Small intestine (tissue), 16 donors: ENCODE measurements at places on chromosomes 5 and 9.

GRCh38 chr5:2737273-2738155 is 14.0 kb downstream of the IRX2 start:
- no peak for DNase-seq

DNA sequence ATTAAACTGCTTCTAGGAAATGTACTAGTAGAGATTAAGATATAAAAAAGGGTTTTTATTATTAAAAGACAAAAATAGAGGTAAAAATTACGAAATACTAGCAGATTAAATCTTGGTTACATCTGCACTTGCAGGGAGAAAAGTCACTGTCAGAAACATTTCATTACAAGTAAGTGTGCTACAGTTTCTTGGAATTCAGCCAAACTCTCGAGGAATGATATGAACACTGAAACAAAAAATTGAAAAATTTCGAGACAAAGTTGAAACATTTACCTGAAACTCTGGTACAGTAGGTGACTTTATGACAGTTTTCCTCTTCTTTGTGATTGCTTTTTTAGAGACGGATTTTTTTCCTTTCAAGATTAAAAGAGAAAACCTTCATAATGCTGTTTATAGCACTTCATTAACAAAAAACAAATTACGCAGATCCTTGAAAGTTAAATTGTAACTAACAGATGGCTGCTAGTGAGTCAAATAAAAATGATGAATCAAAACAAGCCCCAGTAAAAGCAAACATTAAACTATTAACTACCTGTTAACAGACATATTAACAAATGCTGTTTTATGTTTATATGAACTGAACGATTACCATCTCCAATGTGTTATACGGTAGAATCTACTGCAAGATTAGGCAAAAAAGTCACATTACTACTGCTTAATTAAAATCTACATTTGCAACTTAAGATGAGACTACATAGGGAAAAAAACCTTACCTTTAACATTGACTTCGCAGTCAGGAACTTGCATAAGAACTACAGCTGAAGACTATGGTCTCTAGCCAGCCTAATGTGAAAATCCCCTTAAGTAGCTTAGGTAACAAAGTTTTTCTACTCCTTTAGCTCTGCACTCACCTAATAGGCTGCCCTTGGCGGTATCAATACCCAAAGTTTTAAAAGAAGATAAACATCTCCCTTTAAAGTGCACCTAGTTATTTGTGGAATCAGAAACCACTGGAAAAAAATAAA is 61.4 kb downstream of the RANBP6 start:
- peak; percentile 55 for DNase-seq

- DNase-seq = peak; percentile 6
These were observed 25.5 kb downstream of the ESM1 start for GRCh38 chr5:54959673-54960418.

DNA sequence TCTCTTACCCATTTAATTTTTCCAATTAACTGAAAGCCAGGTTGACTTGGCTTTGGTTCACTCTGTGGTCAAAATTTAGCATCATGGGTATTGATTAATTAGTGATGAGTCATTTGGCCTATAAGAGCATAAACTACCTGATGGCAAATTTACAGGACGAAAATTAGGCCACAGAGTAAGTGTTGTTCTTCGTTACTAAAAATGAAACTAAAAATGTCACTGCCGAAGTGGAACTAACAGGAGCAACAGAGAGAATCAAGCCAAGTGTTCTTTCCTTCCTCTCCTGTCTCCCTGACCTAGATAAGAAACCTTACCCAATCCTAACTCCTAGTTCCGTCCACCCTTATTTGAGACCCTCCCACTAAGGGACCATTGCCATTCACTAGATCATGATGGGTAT is 176.9 kb downstream of the RAB3C start:
- DNase-seq = peak; percentile 51

- DNase-seq = no peak
These were observed 22.4 kb upstream of the DEPDC1B start for GRCh38 chr5:60722416-60722815.

GRCh38 chr5:122916490-122916889 is 71.1 kb downstream of the SNX24 start:
- DNase-seq = no peak

DNA sequence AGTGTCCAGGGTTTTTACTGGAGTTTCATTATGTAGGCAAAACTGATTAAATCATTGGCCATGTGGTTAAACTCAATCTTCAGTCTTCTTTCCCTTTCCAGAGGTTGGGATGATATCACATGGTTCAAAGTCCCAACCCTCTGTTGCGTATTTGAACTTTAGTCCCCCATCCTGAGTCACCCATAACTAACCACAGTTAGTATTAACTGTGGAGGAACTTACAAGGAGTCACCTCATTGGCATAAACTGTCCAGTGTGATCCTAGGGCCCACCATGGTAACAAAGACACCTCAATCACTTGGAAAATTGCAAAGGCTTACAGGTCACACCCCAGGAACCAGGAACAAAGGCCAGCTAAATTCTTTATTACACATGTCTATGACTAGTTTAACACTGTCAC is 188.5 kb downstream of the COX7C start:
- DNase-seq = peak; percentile 5

DNA sequence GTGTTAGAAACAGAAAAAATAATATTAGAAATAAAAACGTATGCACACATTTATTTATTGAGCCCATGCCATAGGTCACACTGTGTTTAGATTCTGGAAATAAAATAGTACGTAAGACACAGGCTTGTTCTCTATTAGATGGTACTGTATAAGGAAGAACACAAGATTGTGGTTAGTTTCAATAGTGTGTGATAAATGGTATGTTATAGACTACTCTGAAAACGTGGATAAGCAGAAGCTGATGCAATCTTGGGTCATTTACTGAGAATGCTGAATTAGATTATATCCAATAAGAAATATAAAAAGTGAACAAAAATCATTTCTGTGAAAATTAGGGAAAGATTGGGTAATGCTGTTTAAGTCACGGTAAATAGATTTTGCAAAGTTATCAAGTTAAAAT is 1456.4 kb upstream of the ACO1 start:
- no peak for DNase-seq

GRCh38 chr5:140041492-140042392 is 1.4 kb downstream of the NRG2 start:
- DNase-seq = peak; percentile 3

DNA sequence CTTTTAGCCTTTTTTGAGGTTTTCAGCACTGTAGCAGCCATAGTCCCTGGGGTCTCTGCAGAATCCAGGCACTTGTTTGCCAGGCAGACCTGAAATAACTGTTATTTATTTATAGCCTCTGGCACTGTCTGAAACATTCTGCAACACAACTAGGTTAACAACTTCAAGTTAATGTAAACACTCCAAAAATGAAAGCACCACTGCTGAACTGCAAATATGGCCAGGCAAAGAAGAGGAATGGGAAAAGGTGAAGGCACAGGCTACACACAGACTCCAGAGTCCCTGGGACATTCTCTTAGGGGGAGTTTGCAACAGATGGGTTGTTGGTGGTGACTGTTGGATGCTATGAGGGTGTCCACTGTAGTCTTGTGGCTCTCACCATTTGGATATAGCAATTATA is 369.0 kb downstream of the MAT2B start:
- no peak for DNase-seq

DNA sequence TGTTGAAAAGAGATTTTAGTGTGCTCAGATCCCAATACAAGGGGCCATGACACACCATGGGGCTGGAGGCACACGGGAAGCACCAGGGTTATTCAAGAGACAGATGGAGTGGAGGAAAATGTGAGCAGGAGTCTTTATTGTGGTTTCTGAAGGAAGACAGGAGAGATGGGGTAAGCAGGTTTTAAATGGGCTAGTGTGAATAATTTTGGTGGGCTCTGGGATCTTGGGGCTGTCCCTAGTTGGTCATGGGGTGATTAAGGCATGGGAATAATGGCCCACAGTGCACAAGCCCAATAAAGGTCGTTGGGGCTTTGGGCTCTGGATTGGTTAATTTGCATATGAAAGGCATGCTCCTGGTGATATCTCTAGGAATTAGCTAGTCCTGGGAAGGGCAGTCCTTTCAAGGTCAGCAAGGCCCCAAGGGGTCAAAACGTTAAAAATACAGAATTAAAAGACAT is 3.6 kb upstream of the SCGB3A2 start:
- DNase-seq = no peak

- no peak for DNase-seq
These were observed 148.0 kb downstream of the ERCC6L2 start for GRCh38 chr9:96023486-96023885.

DNA sequence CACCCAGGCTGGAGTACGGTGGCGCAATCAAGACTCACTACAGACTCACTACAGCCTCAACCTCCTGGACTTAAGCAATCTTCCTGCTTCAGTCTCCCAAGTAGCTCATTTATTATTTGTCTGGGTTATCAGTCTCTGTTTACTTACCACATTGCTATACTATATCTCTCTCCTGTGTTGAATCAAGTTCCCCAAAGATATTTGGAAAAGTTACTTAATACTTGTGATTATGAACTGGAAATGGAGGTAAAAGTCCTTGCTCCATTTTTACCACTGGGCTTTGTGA is 55.6 kb downstream of the ANGPTL2 start:
- DNase-seq = peak; percentile 60

DNA sequence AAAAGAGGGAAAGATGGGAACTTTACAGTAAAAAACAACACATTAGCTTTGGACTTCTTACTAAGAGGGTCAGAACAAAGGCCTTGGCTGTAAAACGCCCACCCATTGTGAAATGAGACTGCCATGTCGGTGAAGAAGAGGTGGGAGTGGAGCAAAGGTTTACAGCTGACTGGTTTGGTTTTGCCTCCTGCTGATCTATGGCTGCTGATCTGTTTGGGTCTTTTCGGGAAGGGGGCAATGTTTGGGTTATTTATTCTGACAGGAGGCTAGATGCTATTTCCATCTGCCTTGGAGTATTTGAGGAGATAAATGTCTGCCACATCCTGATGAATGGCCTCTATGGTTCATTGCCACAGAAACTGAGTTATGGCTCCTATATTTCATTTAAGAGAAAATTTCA is 408.7 kb downstream of the TLE4 start:
- DNase-seq = no peak

DNA sequence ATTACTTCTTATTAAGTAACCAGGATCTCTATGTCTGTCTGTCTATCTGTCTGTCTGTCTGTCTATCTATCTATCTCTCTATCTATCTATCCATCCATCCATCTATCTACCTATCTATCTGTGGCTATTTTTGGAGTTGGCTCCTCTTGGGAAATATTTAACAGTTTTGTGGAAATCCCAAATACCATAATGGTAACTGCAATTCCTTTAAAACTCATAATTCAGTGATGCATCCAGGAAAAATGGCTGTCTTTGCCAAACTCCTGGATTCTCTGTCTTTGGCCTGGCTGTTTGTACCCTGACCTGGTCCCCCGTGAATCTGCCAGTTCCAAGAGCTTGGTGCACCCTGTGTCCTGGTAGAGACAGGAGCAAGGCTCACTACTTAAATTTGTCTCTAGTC is 197.0 kb downstream of the PCSK1 start:
- no peak for DNase-seq
